ENCODE measurements at places on chromosomes 16 and 17. TPM values are rescaled to one million over a fixed set of nuclear protein-coding genes. Genes with fewer than 3 reads are reported as not detected.

DNA sequence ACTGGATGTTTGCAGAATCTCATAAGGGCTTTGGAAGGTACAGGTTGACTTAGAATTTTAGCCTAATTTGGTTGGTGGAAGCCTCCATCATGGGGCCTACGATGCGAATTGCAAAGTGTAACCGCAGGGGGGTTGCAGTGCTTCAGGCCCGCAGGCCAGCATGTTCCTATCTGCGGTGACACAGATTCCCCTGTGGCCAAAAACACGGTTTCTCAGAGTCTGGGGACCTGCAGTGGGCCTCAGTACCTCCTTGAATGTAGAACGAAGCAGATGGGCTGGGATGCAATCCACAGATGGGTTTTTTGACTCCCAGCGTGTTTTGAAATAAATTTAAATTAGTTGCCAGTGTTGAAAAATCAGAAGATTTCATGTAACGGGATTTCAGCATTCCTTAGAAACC lies 34.7 kb downstream of the KIAA0513 start:
- H3K27ac ChIP-seq = no peak overlapping the region
- no peak for DNase-seq
- H3K36me3 ChIP-seq = no peaks in the 10 kb centered on the region
- no peak overlapping the region for H3K4me3 ChIP-seq

GRCh38 chr17:73772107-73772705 lies 128.0 kb upstream of the SDK2 start:
- no peak overlapping the region for H3K4me3 ChIP-seq
- H3K4me1 ChIP-seq = no peaks in the 10 kb centered on the region
- H3K36me3 ChIP-seq = no peaks in the 10 kb centered on the region
- H3K27ac ChIP-seq = no peak overlapping the region

- H3K27me3 ChIP-seq = no peaks in the 10 kb centered on the region
- H3K36me3 ChIP-seq = peaks cover 49% of the 10 kb centered on the region
- no peaks in the 10 kb centered on the region for H3K4me1 ChIP-seq
- DNase-seq = no peak
- no peak overlapping the region for H3K27ac ChIP-seq
- no peak overlapping the region for H3K4me3 ChIP-seq
These were observed 52.9 kb downstream of the TTC19 start for GRCh38 chr17:16052486-16052885.

- no peak overlapping the region for H3K4me3 ChIP-seq
- DNase-seq = no peak
These were observed 40.0 kb downstream of the CMTM4 start for GRCh38 chr16:66656547-66656946.

DNA sequence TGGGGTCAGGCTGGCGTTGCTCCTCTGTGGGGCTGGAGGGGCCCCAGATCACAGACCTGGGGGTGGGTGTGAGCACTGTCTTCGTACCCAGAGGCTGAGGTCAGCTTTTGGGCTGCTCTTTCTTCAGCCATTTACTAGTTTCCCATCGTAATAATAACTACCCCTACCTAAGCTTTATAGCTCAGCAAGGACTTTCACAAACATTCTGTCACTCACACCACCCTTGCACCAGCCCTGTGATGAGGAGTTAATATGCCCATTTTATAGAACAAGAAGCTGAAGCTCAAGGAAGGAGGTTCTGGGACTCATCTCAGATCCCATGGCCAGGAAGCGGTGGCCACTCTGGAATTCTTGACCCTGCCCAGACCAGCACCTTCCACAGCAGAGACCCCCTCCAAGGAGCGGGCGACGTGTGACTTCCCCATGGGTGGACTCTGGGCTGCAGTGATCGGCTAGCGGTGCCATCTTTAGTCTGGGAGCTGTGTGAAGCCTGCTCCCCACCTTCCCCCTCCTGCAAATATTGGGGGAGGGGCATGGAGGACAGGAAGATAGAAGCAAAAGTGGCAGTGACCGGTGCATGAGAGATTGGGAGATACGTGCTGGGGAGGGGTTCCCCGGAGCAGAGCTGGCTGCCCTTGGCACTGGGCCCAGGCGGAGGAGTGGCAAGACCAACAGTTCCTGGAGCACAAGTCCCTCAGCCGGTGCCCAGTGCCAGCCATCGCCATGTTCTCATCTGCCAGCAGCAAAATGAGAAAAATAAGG lies 81.8 kb upstream of the TOB1 start:
- no peaks in the 10 kb centered on the region for H3K27me3 ChIP-seq
- no peak for DNase-seq
- peaks cover 7% of the 10 kb centered on the region for H3K4me1 ChIP-seq
- H3K27ac ChIP-seq = no peak overlapping the region
- no peak overlapping the region for H3K4me3 ChIP-seq
- H3K36me3 ChIP-seq = no peaks in the 10 kb centered on the region

GRCh38 chr17:30300818-30301217 lies 9.1 kb upstream of the BLMH start:
- no peak overlapping the region for H3K4me3 ChIP-seq
- no peaks in the 10 kb centered on the region for H3K36me3 ChIP-seq
- no peak for DNase-seq
- H3K27ac ChIP-seq = no peak overlapping the region

- no peak overlapping the region for H3K27ac ChIP-seq
- H3K36me3 ChIP-seq = peaks cover 15% of the 10 kb centered on the region
- no peaks in the 10 kb centered on the region for H3K27me3 ChIP-seq
- H3K4me1 ChIP-seq = peaks cover 19% of the 10 kb centered on the region
These were observed 31.8 kb downstream of the USP7 start for GRCh38 chr16:8931859-8932258.

- no peaks in the 10 kb centered on the region for H3K27me3 ChIP-seq
- DNase-seq = no peak
- no peak overlapping the region for H3K4me3 ChIP-seq
- peak overlapping the region; percentile 93 for H3K27ac ChIP-seq
- H3K4me1 ChIP-seq = peaks cover 22% of the 10 kb centered on the region
These were observed 34.4 kb upstream of the ZNF750 start for GRCh38 chr17:82874011-82874835.

GRCh38 chr16:69494991-69495392 lies 70.6 kb downstream of the CYB5B start:
- no peak for DNase-seq
- peaks cover 1% of the 10 kb centered on the region for H3K36me3 ChIP-seq
- H3K27ac ChIP-seq = no peak overlapping the region
- H3K4me3 ChIP-seq = no peak overlapping the region

DNA sequence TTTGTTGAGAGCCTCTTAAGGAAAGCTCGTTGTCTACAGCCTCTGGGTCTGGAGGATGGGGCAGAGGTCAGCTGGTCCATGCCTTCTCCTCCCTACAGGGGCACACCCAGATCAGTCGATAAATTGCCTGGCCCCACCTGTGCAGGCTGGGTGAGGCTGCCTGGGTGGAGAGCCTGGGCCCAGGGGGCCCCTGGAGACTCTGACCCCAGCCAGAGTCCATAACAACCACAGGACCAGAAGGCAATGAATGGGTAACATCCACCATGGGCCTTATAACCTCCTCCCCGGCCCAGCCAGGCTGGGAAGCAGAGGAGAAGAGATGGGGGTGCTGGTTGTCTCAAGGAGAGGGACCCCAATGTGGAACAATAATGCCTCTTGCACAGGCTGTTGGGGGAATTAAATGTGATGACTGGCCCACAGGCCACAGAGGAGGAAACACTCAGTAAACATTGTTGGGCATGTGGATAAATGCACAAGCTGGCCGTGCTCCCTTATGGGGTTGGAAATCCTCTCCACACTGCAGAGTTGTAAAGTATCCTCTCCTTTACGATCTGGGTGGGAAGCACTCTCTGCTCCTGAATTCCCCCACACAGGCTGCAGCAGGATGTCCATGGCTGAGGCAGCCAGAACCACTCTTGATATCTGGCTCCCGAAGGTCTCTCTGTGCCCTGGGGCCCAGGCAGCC lies 56.7 kb upstream of the TOB1 start:
- DNase-seq = no peak
- H3K4me3 ChIP-seq = no peak overlapping the region
- no peak overlapping the region for H3K27ac ChIP-seq
- H3K4me1 ChIP-seq = peaks cover 18% of the 10 kb centered on the region

- peaks cover 8% of the 10 kb centered on the region for H3K27me3 ChIP-seq
- H3K36me3 ChIP-seq = no peaks in the 10 kb centered on the region
- no peak overlapping the region for H3K27ac ChIP-seq
- no peak overlapping the region for H3K4me3 ChIP-seq
- H3K4me1 ChIP-seq = peaks cover 2% of the 10 kb centered on the region
These were observed 379.5 kb downstream of the HS3ST4 start for GRCh38 chr16:26071101-26071866.

GRCh38 chr16:2963723-2964474 lies at the start of gene KREMEN2:
Gene KREMEN2, plus strand, starts transcription at chr16:2964275. Its CDS starts 246 bp downstream, at chr16:2964521.
- peak within 1 kb of the TSS; percentile 57 for H3K4me3 ChIP-seq
- DNase-seq = no peak
- H3K27ac ChIP-seq = no peak within 1 kb of the TSS
- peaks cover 43% of the 10 kb centered on the region for H3K27me3 ChIP-seq

DNA sequence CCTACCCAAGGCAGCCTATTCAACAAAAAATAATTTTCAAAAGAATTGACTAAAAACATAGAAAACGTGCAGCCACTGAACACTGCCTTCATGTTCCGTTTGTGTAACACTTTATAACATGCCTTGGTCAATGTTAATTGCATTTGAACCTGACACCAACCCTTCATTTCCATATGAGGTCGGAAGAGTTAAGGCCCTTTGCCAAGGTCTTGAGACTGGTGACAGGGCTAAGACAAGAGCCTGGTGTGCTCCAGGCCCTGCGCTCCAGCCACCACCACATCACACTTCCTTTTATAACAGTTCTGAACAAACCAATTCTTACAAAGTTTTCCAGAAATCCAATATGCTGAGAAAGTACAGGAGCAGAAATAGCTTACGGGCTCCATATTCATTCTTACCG lies 4.2 kb downstream of the BBS2 start:
- H3K36me3 ChIP-seq = peaks cover 8% of the 10 kb centered on the region
- no peak overlapping the region for H3K27ac ChIP-seq
- H3K4me3 ChIP-seq = no peak overlapping the region
- no peaks in the 10 kb centered on the region for H3K27me3 ChIP-seq

DNA sequence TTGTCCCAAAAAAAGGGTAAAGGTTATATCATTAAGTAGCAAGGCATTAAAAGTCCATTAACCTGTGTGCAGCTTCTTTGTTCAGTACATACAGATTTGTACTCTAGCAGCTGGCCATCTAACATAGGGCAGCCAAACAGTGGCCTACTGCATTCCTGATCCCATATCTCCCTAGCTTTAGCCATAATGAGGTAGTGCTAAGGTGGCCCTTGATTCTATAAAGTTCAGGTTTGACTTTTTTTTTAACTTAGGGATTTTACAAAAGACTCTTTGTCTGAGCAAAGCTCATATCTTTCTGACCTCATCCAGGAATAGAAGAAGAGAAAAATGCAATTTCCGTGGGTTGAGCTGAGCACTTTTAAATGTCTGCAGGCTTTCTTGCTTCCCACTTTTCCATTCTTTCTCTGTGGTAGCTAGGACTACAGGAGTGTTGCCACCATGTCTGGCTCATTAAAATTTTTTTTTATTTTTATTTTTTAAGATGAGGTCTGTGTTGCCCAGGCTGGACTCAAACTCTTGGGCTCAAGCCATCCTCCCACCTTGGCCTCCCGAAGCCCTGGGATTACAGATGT lies 19.5 kb upstream of the CDC6 start:
- H3K4me3 ChIP-seq = no peak overlapping the region
- peaks cover 10% of the 10 kb centered on the region for H3K36me3 ChIP-seq
- peaks cover 4% of the 10 kb centered on the region for H3K4me1 ChIP-seq
- no peaks in the 10 kb centered on the region for H3K27me3 ChIP-seq

DNA sequence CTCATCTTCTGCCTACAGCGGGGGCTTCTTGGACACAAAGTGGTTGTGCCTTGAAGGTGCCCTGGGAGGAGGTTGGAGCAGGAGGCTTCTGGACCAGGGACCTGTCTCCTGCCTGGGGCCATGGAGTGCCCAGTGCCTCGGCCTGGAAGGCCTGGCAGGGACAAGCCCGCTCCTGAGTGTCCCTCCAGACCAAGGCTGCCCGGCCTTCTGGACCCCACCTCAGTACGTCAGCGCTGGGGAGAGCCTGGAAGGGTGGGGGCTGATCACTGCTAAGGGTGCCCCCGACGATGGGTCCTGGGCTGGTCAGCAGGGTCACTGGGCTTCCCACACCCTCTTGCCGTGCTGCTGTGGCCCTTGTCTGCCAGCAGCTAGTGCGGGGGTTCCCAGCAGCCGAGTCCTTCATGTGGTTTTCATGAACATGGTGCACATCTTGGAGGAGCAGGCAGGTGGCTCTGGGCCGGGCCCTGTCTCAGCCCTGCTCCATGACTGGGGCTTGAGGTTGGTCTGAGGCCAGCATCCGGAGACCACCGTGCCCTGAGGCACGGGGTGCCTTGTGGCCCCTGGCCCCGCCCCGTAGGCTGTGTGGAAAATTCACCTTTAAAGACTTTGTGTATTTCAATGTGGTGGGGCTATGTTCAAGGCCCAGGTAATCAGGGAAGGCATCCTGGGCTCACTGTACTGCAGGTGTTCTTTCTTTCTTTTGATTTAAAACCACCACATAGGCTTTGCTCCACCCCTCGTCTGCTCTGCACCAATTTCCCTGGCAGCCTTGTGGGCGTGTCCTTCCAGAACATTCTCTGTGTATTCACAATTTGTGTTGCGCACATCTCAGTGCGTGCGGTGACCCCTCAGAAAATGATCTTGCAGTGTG lies 22.4 kb downstream of the MGRN1 start:
- no peaks in the 10 kb centered on the region for H3K4me1 ChIP-seq
- H3K27ac ChIP-seq = no peak overlapping the region
- peaks cover 16% of the 10 kb centered on the region for H3K36me3 ChIP-seq
- no peak for DNase-seq

DNA sequence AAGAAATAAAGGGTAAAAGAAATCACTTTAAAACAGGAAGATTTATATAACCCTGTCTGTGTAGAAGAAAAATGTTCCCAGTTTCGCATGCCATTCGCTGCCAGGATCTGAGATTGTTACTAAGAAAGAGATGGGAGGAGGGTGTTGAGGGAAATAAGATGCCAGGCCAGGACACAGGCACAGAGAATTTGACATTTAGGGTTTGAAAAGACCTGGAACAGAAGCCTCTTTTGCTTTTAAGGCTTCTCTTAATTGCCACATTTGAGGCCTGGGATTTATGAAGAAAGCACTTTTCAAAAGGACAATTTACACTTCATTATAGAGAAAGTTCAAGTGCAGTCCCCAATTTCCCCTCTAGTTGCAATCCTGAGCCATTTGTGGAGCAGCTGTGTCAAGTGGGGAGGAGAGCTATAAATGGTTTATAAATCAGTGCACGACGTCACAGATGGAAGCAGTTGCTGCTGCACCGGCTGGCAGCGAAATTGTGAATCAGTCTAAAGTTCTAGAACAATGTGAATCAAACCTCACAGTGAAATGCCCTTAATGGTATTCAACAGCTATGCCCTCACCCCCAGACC lies 26.5 kb upstream of the C16orf87 start:
- H3K36me3 ChIP-seq = no peaks in the 10 kb centered on the region
- no peak overlapping the region for H3K27ac ChIP-seq
- no peaks in the 10 kb centered on the region for H3K27me3 ChIP-seq
- no peak overlapping the region for H3K4me3 ChIP-seq

GRCh38 chr17:56028837-56029236 lies 124.4 kb upstream of the ANKFN1 start:
- peaks cover 14% of the 10 kb centered on the region for H3K27me3 ChIP-seq
- peaks cover 2% of the 10 kb centered on the region for H3K4me1 ChIP-seq
- no peaks in the 10 kb centered on the region for H3K36me3 ChIP-seq
- no peak for DNase-seq

Gene SCNN1B
- not detected for total RNA-seq

Gene TRPV2
- total RNA-seq = 1.3 TPM

Gene LDHD
- 0.64 TPM for total RNA-seq

Gene DNAI2
- not detected for total RNA-seq

Gene PRSS27
- total RNA-seq = 6.3 TPM

All from progenitor cell of endocrine pancreas (in vitro differentiated cells).